NCI-H187 treated with DMSO at 0.1 percent for 48 hours (cell line): ENCODE measurements at places on chromosomes 1 and 21.

DNA sequence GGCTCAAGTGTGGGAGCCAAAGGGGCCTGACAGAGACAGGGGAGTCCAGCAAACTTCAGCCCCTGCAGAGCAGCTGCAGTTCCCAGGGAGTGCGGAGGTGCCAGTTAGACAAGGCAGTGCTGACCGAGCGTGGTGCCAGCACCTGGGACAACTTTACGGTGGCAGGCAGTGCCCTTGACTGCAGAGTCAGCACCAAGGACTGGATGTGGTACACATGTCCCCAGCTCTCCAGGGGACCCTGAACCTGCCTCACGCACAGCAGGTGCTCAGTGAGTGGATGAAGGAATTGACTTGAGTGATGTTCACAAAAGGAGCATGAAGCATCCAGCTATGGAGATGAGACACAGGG, 296.5 kb downstream of the SIPA1L2 start:
- no peak for DNase-seq

GRCh38 chr21:44838951-44839350, 21.1 kb upstream of the SUMO3 start:
- no peak for DNase-seq

DNA sequence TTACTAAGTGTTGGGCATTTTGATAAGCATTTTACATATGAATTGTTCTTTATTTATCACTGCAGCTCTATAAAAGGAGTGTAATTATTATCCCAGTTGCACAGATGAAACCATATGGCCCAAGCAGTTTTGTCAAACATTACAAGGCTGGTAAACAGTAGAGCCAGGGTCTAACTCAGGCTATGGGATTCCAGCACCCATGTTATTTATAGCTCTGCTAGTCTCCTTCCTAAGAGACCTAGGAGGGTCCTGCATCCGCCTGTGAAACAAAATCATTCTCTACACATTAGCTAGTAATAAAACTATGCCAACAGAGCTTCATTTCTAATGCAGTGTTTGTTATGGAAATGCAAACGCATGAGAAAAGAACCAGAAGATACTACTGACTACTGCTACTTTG, 58.6 kb downstream of the IL23R start:
- no peak for DNase-seq

- no peak for DNase-seq
Measured at GRCh38 chr1:218299416-218299815, 14.3 kb downstream of the RRP15 start.

GRCh38 chr1:51313961-51314777, 16.2 kb downstream of the TTC39A start:
- no peak for DNase-seq

GRCh38 chr21:25133939-25134338, 473.3 kb downstream of the MRPL39 start:
- DNase-seq = no peak

- DNase-seq = no peak
Measured at GRCh38 chr21:45220071-45220481, 67.6 kb downstream of the POFUT2 start.

- DNase-seq = no peak
Measured at GRCh38 chr1:230215031-230215430, 148.0 kb downstream of the GALNT2 start.

GRCh38 chr1:98919211-98919610, 85.5 kb downstream of the PLPPR5 start:
- no peak for DNase-seq

DNA sequence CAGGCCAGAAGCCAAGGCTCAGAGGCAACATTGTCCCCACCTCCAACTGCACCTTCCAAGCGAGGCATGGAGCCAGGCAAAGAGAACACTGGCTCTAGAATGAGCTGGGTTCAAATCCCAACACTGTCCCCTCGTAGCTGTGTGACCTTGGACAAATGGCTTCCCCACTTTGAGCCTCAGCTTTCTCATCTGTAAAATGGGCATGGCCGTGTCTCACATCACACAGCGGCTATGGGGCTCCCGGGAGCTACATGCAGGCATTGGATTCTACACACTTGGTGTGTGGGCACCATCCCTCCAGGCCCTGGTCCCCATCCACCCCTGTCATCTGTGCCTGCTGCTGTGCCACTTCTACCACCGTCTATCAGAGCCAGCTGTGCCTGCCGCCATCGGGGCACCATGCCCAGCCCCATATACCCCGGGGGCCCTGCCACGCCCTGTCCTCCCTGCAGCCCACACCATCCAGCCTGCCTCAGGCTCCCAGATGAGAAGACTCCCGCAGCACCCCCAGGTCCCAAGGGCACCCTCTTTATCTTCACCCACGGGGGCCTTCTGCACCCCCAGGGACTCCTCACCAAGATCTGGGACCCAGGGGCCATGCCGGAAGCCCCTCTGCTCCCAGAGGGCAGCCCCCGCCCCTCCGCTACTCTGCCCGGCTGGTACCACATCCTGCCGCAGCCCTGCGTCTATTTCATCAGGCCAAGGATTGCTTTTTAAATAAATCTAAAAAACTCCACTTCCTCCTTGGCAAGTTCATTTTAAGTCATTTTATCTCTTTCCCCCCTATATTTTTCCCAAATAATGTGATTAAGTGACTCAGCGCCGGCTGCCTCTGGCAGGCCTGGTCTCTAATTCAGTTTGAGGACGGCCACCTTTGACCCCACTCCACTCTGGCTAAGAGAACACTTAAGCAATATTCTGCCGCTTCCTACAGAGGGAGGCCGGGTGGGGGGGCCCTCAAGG, 107.8 kb upstream of the TARDBP start:
- no peak for DNase-seq

DNA sequence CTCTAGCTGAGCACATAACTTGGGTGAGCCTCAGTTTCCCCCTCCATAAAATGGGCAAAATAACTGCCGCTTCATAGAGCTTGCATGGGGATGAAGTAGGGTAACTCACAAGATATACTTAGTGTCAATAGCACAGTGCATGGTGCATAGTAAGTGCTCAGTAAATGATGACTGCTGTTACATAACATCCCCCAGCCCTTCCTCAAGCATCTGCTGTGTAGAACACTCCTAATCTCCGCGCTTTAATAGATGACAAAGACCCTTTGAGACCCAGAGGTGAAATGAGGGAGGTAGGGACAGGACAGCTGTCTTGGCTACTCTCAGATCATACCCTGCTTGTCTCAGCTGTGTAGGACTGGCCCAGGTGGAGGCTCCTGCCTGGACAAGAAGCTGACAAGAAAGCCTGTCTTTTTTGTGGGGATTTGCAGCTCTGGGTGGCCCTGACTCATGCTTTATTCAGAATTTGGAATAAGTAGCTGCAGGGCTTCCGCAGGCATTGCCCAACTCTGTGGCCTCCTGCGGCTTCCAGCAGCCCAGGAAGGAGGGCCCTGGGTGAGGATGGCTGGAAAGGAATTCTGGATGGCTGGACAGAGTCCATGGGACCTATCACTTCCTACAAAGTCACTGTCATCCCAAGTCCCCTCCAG, 20.7 kb upstream of the PADI4 start:
- no peak for DNase-seq

DNA sequence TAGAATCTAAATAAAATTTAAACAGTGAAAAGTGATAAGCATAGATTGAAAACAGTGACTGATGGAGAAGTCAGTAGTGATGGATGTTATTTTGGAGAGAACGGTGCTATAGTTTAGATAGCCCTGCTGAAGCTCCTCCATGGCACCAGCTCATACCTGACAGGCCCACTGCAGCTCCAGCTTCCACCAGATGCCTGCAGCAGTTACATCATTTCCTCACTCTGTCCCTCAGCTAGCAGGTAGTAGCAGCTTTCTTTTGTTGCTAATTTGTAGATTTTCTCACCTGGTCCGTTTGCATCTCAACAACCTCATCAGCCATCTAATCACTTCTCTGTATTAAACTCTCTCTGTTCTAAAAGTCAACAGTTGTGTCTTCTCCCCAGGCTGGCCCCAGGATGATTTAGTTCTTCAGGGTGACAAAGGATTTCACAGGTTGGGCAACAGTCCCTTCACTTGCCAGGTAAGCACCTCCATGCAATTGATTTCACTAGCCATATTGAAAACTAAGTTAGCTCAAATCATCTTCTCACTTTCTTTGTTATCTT, 128.3 kb downstream of the LMX1A start:
- no peak for DNase-seq

DNA sequence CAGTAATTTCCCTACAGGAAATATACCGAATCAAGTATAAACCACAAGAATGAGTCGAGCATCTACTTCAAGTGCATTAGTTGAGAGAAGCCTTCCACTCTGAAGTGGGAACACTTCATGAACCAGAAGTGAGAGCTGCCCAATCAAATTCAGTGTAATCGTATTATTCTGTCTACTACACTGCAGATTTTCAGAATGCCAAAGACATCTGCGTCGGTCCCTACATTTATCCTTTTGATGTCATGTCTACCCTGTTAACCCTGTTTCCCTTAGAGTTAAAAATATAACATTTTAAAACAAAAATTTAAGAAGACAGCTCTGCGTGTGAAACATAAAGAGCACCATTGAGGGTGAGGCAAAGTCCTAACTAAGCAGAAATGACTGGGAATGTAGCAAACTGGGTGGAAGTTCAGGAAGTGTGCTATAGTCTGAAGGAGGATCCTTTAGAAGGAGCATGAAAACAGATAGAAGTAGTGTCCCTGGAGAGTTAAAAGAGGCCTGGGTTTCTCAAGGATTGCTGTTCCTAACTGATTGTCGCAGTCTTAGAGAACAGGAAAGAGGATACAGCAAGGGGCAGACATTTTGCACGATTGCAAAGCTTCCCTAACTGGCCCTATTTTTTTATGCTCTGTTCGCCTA, 291.2 kb downstream of the PTPRC start:
- no peak for DNase-seq

GRCh38 chr1:223331929-223332328, 32.0 kb downstream of the SUSD4 start:
- no peak for DNase-seq

DNA sequence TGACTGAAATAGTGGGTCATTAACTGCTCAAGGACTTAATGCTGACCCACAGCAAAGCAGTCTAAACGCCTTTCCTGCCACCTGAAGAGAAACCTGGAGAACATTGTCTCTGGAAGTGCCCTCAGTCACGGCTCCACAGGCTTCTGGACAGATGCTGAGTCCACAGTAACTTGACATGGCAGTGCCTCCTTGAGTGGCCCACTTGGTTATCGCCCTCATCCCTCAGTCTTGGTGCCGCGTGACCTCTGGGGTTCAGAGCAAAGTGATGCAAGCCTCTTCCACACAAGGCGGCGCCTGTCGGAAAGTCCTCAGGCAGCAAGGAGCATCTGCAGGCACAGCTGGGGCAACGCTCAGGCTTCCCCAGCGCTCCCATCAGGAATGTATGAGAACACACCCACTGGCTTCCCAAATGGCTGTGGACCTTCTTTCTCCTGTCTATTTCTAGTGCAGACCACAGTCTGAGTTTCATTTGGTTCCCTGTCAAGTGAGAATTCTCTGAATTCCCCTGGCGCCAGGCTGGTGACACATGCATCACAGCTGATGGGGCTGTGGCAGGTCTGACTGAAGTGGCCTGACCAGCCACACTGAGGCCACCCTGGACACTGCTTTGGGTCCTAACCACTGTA, 13.0 kb upstream of the ANGPTL7 start:
- DNase-seq = no peak

DNA sequence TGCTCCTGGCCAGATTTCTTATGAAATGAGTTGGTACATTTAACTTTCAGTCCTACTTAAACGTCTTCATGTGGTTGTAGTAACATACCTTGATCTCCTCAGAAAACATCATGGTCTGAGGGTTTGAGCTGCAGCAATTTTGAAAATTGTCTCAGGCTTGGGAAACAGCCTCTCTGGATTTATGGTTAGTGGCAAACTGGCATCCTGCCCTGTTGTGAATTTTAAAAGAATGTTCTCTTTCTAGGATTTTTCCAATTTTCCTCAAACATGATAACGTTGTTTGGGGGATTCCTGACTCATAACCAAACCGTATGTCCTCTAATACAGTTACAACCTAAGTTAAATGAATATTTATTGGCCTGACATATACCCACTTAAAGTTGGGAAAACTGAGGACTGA, 624.4 kb downstream of the LMO4 start:
- DNase-seq = no peak

GRCh38 chr1:177340601-177341067, 169.9 kb downstream of the BRINP2 start:
- DNase-seq = no peak

DNA sequence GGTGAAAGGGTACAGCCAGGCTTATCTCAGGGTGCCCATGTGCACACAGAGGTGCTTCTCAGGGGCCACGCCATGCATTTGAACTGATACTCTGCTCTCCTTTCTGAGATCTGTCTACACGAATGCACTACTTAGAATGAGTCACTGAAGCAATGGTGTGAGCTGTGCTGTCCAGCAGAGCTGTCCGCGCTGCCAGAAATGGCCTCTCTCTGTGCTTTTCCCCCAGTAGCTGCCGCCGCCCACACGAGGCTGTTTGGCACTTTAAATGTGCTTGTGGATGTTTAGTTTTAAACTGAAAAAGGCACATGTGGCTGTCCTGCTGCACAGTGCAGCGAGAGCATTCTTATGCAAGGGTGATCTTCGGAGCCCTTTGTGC, 87.1 kb upstream of the COL6A1 start:
- DNase-seq = no peak

- no peak for DNase-seq
Measured at GRCh38 chr1:77831976-77832711, 52.7 kb downstream of the MIGA1 start.

GRCh38 chr1:70583522-70583921, 172.5 kb downstream of the CTH start:
- no peak for DNase-seq

- no peak for DNase-seq
Measured at GRCh38 chr1:167710836-167711235, 10.9 kb upstream of the MPZL1 start.

GRCh38 chr1:225578251-225578977, 74.5 kb downstream of the ENAH start:
- no peak for DNase-seq

DNA sequence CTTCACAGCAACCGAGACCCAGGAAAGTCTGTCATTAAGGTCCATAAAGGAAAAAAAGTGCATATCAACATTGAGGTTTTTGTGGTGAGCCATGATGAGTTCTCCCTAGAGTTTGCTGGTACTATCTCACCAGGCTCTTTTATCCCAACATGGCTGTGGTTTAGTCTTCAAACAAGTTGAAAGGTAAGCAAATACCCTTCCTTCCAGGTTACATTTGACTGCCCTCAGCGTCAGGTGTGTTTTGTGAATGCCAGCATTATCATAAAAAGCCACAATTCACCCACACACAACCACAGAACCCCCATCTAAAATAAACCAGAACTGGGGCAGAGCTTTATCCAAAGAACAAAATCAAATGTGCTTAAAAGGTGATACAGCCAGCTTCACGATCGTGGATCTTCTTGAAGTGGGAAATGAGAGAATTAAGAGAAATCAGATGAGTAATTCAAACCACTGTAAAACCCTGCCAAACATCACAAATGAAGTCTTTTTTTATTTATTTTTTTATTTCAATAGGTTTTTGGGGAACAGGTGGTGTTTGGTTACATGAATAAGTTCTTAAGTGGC, 64.7 kb downstream of the SETD4 start:
- DNase-seq = peak; percentile 91

DNA sequence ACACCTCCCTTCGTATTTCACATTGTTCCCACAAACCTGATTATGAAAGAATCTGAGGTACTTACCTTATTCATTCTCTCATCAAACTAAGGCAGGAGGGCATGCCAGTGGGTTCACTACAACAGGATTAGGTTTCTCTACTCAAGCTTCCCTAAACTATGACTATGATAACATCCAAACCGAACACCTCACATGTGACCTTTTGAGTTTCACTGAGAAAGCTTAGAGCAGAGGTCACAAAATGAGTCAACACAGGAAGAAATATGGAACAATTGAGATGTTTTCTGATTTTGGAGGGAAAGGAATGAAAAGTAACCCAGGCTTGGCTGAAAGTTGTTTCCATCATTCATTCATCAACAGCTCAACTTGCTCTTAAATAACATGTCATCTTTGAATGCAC, 24.1 kb downstream of the UBR4 start:
- no peak for DNase-seq

GRCh38 chr1:47782414-47783166, 214.6 kb downstream of the TRABD2B start:
- no peak for DNase-seq
